NCI-H460 (cell line): ENCODE measurements at places on chromosomes 1 and 21.

DNA sequence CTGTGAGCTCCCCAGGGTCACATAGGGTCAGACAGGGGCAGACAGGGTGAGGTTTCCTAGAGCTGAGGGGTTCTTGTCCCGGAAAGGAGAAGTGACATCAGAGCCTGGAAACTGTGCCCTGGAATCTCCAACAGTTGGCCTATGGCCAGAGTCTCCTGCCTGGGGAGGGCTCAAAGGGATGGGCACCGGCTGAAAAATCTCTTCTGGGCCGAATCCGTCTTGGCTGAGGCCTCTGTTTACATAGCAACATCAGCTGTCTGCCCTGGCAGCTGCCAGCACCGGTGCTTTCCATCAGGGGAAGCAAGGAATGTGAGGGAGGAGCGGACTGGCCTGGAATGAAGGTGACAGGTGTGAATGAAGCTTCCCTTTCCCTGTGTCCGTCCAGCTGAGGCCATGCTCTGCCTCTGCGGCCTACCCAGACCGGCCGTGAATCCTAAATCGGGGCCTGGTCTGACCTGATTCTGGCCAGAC, 30.7 kb downstream of the VASH2 start:
- DNase-seq = no peak

GRCh38 chr1:145696630-145696960, 10.6 kb downstream of the PDZK1 start:
- DNase-seq = no peak

DNA sequence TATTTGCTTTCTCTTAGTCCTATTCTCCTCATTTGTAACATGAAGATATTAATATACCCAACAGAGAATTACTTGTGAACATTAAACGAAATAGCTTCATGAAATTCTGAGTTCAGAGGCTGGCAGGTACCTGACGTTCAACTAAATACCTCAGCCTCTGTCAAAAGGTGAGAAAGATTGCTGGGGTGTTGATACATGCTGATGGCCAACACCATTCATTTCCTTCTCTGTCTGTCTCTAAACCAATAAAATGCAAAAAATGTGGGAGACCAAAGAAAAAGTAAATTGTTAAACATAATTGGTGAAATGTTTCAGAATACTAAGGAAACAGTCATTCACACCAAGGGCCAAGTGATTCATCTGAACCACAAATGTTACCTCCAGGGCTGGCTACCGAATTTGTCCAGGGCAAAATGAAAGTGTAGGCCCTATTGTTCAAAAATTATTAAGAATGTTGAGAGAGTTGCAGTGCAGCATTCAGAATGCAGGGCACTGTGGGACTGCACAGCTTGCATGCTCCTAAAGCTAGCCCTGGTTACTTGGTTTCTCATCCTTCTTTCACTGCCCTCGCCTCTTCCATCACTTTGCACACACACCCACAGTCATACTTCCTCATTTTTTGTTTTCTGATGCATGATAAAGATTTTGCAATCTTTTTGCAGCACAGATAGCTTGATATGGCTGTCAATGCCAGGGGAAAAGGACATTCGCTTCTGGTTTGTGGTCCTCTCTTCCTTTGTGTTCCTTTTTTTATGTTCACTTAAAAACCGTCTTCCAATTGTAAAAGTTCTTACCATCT, 414.3 kb upstream of the NR5A2 start:
- DNase-seq = no peak

- DNase-seq = no peak
Measured at GRCh38 chr1:212688341-212689047, 11.1 kb downstream of the BATF3 start.

- no peak for DNase-seq
Measured at GRCh38 chr1:89198491-89199072, at the start of gene GBP4. TSS of gene GBP4 (minus strand) at chr1:89198942. CDS start at chr1:89198834, 108 bp downstream.

- no peak for DNase-seq
Measured at GRCh38 chr1:52887483-52887882, 34.1 kb downstream of the ECHDC2 start.

DNA sequence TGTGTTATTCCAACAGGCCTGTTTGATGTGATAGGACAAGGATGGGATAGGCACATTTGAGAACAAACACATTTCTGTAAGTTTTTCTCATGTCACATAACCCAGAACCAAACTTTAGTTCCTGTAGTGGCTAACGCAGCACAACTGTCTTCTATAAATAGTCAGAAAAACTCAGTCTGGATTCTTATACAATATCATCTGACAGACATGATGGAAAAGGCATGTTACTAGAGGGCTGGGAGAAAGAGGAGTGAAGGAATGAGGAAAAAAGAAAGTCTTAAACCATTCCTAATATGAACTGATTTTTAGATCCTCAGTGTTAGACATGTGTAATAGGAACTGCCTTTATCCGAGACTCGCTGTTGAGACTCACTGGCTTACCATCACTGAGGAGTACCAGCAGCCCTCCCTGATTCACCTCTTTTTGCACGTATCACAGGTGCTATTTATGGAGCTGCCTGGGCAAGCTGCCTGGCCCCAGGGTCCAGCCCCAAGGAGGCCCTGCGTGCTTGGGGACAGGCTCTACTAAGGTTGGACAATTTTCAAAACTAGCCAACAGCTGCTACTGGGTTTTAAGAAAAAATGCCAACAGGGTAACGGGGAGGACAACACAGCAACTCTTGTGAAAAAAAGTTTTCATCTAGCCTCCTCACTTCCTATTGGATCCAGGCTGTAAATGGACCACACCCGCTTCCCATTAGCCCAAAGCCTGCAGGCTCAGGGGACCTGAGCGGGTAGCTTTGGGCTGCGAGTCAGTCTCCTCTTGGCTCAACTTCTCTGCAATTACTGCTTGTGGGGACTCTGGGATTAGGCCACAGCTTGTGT, 30.7 kb upstream of the SERBP1 start:
- no peak for DNase-seq

- no peak for DNase-seq
Measured at GRCh38 chr21:41804381-41804780, 37.5 kb upstream of the RIPK4 start.

GRCh38 chr1:204549313-204549712, 33.1 kb downstream of the MDM4 start:
- DNase-seq = no peak

DNA sequence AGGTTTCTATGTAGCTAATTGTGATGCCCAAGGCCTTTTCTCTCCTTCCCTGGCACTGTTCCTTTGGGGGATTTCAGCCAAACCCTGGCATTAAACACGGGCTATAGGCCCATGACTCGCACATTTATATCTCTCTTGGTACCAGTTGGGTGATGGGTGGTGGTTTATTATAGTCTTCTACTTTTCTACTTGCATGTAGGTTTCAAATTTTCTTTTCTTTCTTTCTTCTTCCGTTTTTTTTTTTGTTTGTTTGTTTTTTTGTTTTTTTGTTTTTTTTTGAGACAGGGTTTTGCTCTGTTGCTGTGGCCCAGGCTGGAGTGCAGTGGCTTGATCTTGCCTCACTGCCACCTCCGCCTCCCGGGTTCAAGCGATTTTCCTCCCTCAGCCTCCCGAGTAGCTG, 1.1 kb downstream of the IL10RB start:
- no peak for DNase-seq

DNA sequence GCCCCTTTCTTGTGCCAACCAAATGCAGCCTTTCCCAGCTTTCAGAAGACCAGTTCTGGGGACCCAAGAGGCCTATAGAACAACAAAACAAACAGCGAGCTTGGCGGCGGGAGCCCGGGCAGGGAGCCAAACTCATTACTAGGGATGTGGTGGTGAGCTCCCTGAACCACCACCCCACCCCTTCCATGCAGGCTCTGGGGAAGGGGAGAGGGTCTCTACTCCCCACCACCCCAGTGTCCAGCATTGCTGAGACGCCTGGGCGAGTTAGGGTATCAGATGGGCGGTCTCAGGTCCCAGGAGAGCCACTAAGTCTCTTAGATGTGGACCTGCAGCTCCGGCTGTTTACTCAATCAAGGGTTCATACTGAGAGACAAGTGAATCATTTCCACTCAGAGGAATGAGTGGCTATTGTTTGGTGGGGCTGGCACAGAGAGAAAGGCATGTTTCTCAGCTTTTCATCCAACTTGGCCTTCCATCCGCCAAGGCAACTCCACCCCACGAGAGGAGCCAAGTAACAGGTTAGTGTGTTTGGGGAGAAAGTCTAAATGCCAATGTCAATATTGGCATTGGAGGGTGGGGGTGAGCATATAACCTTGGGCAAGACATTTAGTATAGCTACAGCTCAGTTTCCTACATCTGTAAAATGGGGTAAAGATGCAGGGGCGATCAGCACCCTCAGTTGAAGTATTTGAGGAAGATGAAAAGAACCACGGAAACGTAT, 40.9 kb downstream of the PLXNA2 start:
- peak; percentile 87 for DNase-seq

- DNase-seq = no peak
Measured at GRCh38 chr21:38956521-38956855, 150.8 kb downstream of the ETS2 start.

DNA sequence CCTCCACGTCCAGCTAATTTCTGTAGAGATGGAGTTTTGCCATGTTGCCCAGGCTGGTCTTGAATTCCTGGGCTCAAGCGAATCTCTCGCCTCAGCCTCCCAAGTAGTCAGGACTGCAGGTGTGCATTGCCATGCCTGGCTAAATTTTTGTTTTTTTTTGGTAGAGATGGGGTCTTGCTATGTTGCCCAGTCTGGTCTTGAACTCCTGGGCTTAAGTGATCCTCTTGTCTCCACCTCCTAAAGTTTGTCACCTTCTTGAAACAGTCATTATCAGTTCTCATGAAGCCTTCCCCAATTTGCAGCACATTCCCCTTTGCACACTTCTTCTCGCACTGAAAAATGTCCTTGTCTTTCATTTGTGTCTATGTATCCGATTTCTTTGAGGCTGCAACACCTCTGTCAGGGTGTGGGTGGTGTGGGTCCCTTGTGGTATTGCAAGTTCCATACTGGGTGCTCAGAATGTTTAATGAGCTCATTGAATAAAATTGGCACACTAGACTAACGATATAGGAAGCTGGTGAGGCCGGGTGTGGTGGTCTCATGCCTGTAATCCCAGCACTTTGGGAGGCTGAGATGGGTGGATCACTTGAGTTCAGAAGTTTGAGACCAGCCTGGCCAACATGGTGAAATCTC, 2.9 kb upstream of the CORT start:
- DNase-seq = no peak

DNA sequence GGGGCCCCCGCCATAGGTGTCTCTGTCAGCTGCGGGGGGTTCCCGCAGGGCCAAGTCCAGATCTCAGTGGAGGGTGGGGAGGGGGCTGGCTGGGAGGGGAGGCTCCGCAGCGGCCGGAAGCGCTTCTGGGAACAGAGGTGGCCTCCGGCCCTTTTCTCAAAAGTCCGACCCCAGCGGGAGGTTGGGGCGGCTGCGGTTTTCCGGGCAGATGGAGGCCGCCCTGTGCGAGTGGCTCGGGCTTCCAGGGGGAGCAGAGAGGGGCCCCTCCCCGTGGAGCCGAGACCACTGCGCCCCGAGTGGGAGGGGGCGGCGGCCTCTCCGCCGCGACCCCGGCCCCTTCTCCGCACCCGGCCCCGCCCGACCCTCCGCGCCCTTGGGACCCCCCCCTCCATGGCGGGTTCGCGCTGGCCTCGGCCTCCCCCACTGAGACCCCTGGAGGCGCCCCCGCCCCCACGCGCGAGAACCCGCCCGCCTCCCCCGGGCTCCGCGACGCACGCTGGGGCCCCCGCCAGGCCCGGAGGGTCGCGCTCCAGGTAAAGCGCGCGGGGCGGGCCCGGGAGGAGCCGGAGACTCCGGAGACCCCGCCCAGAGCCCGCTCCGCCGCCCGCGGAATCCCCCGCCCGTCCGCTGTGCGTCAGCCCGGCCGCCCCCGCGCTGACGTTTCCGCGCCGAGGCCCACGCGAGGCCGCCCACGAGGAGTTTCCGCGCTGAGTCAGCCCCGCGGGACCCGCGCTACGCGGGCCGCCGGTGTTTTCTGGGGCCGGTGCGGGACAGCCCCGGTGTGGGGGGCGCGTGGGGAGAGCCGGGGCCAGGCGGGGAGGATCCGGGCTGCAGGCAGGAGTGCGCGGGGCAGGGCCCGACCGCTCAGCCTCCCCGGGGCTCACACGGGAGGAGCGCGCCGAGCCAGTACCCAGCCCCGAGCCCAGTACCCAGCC, 5.2 kb downstream of the TNFRSF18 start:
- DNase-seq = no peak

DNA sequence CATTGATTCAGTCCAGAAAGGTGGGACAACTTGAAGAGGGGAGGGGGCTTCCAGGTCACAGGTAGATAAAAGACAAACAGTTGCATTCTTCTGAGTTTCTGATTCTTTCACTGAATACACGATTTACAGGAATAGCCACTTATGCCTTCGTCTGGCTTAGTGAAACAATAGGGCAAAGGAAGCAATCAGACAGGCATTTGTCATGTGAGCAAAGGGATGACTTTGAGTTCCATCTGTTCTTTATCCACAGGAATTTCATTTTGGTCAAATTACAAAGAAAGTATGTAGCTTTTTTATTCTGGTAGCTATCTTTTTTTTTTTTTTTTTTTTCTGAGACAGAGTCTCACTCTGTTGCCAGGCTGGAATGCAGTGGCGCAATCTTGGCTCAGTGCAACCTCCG, 202.5 kb downstream of the TTLL7 start:
- DNase-seq = no peak

DNA sequence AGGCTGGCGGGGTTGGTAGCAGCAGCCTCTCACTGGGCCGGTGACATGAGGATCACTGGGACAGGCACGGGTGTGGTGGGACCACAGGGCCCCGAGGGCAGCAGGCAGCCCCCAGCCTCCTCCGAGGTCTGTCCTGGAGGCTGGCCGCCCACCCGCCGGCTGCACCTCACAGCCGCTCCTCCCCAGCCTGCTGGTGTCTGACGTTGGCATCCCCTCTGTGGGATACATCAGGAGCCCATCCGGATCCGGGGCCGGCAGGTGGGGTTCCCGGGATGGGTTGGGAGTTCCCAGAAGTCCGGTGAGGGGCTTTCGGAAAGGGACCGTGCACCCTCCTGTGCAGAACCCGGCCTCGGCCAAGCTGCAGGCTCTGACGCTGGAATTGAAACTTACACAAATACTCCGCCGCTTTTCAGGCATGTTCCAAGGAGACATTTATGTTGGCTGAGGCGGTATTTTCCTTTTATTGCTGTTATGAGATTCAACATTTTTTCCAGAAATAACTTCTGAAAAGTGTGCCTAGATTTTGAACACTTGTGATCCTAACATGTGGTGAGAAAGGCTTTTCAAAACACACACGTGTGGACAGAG, 142.1 kb upstream of the ARHGEF16 start:
- DNase-seq = no peak

DNA sequence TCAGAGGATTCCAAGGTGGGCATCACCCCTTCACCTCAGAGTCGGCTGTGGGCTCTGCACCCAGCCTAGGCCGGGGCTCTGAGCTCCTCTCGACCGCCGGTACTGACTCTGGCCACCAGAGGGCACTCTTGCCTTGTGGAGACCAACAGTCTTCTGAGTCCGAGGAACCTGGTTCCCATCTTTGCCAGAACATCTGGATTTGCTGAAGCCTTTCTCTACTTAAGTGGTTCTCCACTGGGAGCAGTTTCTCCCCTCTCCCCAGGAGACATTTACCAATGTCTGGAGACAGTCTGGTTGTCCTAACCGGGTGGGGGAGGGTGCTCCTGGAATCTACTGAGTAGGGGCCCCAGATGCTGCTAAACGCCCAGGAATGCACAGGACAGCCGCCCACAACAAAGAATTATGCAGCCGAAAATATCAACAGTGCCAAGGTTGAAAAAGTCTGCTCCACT, 9.4 kb downstream of the ETV3L start:
- peak; percentile 85 for DNase-seq
